ENCODE measurements at places on chromosomes 7 and 10.

GRCh38 chr10:45580371-45581215 is 92.0 kb downstream of the ZFAND4 start:
- DNase-seq: no peak

DNA sequence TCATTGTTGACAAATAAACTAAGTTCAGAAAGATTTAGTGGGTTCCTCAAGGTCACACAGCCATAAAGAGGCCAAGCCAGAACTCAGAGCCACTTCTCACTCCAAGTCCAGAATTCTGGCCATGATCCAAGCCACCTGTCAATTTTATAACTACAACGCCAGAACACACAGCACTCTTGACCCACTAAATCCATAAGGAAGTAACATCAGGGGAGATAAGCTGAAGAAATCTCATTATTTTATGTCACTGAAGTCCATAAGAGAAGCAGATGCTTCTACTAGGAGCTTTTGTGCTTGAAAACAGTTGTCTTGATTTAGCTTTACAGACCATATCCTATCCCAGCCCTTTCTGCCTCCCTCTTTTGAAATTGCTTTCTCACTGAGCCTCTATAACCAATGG is 15.9 kb downstream of the ADAM12 start:
- no peak for DNase-seq

DNA sequence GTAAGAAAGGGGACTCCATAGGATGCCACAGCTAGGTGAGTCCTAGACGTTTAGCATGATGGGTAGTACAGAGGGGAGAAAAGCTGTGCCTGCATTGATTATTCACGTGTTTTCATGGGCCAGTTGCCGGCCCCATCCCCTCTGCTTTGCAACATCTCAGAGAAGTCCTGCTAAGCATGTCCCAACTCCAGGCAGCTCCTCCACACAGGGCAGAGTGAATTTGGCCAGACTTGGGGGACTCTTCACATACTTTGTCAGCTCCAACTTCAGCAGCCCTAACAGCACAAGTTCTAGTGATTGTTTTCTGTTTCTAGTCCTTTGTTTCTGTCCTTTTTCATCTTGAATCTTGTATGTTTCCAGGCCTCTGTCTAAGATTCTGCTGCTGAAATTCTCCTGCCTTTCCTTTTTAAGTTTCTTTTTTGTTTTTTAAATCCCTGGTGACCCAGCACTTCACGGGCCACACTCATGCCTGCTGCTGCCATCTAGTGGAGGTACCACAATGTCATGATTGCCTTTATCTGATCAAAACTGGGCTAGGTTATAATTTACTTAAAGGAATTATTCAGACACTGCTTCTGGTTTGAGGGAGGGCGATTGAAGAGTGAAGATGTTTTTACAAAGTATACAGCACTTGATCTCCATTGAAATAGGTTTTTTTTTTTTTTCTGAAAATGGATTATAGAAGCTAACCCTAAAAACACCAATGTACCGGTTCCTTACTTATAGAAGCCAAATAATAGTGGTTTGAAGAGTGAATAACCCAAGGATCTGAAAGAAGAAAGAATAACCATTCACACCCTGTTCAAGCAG is 276.9 kb downstream of the CSTF2T start:
- DNase-seq: peak; percentile 12

GRCh38 chr7:151736403-151736909 is 140.5 kb downstream of the PRKAG2 start:
- no peak for DNase-seq
